ENCODE measurements at places on chromosomes 5 and 9. TPM values are rescaled to one million over a fixed set of nuclear protein-coding genes. Genes with fewer than 3 reads are reported as not detected.

The CDH18 gene
- not detected for total RNA-seq

The PTGES gene
- total RNA-seq = not detected

The DDX41 gene
- 86.4 TPM for total RNA-seq

The SLC36A3 gene
- not detected for total RNA-seq

- DNase-seq = peak; percentile 90
Measured at GRCh38 chr5:90878549-90879196, 320.1 kb downstream of the ADGRV1 start.

- DNase-seq = no peak
Measured at GRCh38 chr5:123543438-123543837, 31.5 kb downstream of the CSNK1G3 start.

DNA sequence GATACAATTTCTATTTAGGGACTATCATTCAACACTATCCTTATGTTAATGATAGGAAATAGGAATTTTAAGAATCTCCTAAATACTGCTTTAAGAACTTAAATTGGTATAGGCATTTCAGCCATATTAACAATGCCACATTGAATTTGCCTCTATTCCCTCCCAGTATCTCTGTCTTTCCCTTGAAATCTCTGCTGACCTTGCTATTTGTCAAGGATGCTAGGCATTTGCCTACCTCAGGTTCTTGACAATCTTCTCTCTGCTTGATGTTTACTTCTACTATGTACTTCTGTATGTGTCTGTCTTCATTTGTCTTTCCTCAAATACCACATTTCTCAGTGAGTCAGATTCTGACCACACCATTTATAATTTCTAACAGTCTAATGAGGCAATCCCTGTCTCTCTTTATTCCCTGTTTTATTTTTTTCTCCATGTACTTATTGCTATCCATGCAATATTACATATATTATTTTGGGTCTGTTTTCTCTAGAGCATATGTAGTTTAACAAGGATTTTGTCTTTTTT is 1461.4 kb upstream of the CDH9 start:
- no peak for DNase-seq

Measured in endothelial cell of umbilical vein (primary cell).